Right lobe of liver (tissue), 6 donors: ENCODE measurements at places on chromosomes 7 and 10. TPM values are rescaled to one million over a fixed set of nuclear protein-coding genes. Genes with fewer than 3 reads are reported as not detected.

DNA sequence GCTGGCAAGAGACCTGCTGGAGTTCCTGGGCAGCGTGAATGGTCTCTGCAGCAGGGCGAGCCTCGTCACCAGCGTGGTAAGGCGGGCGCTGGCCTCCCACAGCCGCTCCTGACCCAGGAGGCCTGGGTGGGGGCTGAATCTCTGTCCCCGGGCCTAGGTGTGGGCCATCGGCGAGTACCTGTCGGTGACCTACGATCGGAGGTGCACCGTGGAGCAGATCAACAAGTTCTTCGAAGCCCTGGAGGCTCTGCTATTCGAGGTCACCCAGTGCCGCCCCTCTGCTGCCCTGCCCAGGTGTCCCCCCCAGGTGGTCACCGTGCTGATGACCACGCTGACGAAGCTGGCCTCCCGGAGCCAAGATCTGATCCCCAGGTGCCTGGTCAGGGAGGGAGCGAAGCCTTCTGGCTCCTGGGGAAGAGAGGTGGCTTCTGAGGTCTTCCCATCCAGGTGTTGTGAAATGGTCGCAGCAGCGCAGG is 15.1 kb downstream of the AP5Z1 start:
- no peak for DNase-seq

DNA sequence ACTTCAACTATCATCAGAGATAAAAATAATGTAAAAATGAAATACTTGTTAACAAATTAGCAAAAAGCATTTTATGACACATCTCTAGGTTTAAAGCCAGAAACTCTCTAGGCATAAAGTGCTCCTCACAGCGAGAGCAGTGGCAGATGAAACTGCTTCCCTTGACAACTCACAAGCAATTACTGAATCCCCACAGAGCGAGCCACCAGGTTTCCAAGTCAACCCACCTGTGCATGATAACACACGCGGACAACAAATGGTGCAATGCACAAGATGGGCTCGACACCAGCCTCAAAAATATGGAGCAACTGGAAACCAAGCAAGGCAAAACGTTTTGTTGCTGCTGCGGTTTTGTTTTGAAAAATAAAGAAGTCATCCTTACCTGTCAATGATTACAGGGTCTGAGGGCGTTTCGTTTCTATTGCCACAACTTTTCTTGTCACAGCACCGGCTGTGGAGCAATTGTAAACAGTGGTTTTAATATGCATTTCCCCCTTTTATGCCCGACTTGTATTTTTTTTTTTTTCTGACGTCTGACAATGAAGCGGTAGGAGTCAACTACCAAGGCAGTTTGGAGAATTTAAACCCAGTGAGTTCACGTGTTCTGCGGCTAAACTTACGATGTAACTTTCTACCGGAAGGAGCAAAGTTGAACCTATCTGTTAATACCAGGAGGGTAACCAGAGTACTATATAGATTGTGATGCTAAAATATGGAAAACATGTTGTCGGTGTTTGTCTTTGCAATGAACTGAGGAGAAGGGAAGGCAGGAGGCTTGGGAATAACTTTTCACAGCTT is 7.0 kb downstream of the EBF3 start:
- DNase-seq: no peak

Gene ZNF800
- 15.4 TPM for total RNA-seq

Gene CADPS2
- 7.6 TPM for total RNA-seq

- no peak for DNase-seq
These were observed 2.9 kb upstream of the ATP6V0E2 start for GRCh38 chr7:149870701-149871483.

Gene RNF148
- total RNA-seq: 0.26 TPM

- DNase-seq: no peak
These were observed 30.6 kb downstream of the CPVL start for GRCh38 chr7:29115753-29116152.

DNA sequence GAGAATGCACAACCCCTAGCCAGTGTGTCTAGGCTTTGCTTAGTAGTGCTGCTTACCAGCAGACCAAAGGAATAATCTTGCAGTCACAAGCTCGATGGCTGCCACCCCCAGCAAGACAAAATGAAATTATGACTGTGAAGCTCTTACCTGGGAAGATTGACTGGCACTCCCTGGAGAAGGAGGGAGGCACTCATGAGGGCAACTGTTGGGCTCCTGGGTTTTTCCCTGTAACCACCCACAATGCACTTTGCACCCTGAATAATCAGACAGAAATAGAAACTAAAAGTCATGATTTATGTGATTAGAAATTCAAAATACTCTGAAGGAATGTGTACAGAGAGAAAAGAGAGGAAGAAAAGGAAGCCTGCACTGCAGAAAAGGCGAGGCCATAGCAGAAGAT is 144.3 kb upstream of the DGKB start:
- no peak for DNase-seq
